Lower lobe of right lung (tissue), 2 donors: ENCODE measurements at places on chromosomes 2 and 18. TPM values are rescaled to one million over a fixed set of nuclear protein-coding genes. Genes with fewer than 3 reads are reported as not detected.

DNA sequence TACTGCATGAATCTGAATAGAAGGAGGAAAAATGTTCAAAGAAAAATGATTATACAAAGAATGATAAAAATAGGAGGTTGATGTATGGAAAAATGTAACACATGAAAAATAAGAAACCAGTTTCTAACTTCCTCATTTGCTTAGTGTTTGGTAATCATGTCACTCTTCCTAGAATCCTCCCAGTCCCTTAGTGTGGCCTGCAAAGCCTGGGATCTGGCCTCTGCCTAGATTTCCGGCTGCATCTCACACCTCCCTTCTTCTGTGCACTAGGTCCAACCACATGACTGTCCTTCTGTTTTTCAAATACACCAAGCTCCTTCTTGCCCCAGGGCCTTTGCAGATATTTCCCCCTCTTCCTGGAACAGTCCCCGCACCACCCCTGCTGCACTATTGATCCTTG lies 76.8 kb upstream of the RBMS1 start:
- peaks cover 7% of the 10 kb centered on the region for H3K4me1 ChIP-seq
- DNase-seq = no peak
- H3K36me3 ChIP-seq = no peaks in the 10 kb centered on the region
- H3K27ac ChIP-seq = no peak overlapping the region
- no peaks in the 10 kb centered on the region for H3K27me3 ChIP-seq
- H3K4me3 ChIP-seq = no peak overlapping the region

DNA sequence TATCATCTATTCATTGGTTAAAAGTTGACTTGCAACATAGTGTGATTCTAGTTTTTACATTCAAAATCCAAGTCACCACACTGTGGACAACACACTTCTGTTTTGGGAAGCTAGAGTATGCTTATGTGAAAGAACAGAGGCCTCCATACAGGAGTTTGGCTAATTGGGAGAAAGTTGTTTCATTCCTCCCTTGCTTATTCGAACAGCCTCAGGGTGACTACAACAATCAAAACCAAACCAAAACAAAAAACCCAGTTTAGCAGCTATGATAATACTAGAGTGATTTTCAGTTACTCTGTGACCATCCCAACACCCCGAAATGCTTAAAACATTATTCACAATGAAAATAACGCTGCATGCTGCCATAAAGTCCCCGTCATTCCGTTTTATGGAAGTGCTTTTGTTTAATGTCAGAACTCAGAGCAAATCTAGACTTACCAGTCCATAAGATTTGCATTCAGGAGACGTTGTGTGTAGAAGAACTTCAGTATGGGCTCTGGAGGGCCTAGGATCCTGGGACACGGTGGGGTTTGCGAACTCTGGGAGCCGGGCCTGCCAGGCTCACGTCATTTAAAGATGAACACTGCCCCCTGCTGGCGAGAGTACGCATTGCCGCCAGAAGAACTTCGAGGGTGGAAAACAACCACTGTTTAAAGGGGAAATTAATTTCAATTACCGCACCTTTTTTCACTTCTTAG lies 111.4 kb downstream of the FTCDNL1 start:
- no peaks in the 10 kb centered on the region for H3K36me3 ChIP-seq
- no peak overlapping the region for H3K27ac ChIP-seq
- no peaks in the 10 kb centered on the region for H3K27me3 ChIP-seq
- H3K4me1 ChIP-seq = peaks cover 21% of the 10 kb centered on the region
- DNase-seq = peak; percentile 81
- no peak overlapping the region for H3K4me3 ChIP-seq

DNA sequence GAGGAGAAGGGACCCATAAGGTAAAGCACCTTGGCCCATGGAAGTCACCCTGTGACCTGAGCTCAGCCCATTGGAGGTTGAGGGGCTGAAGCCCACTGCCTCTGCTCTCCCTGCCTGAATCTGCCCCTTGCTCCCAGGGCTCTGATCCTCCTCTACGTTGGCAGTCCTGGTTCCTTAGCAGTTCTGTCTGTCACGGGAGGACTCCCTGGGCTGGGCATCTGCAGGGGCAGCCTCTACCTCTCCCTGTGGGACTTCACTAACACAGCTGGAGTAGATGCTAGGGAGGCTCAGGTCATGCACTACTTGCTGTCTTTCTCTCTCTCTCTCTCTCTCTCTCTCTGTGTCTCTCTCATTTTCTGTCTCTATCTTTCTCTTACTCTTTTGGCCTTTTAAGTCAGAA lies 8.7 kb downstream of the GYPC start:
- peaks cover 82% of the 10 kb centered on the region for H3K4me1 ChIP-seq
- no peak overlapping the region for H3K27ac ChIP-seq
- H3K4me3 ChIP-seq = no peak overlapping the region

DNA sequence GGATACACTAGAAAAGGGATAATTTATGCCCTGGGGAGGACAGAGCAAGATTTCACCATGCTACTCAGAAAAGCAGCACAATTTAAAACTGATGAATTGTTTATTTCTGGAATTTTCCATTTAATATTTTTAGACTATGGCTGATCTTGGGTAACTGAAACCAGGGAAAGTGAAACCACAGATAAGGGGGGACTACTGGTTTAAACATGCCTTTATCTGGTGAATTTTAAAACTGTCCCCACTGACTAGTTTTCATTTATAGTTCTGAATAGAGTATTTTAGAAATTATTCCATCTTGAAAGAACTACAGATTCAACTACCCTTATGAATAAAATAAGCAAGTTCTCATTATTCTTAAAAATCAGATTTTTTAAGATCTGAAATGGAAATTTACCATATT lies 15.0 kb downstream of the NFU1 start:
- DNase-seq = no peak
- H3K4me1 ChIP-seq = no peaks in the 10 kb centered on the region
- no peaks in the 10 kb centered on the region for H3K27me3 ChIP-seq
- no peak overlapping the region for H3K27ac ChIP-seq
- no peak overlapping the region for H3K4me3 ChIP-seq

Gene UPP2
- total RNA-seq = not detected
